Stimulated activated CD4-positive, alpha-beta T cell treated with anti-CD3 and anti-CD28 coated beads, TNF-alpha, amount 100 ng/mL, for 4 hours (primary cell): ENCODE measurements at places on chromosomes 1 and 21.

DNA sequence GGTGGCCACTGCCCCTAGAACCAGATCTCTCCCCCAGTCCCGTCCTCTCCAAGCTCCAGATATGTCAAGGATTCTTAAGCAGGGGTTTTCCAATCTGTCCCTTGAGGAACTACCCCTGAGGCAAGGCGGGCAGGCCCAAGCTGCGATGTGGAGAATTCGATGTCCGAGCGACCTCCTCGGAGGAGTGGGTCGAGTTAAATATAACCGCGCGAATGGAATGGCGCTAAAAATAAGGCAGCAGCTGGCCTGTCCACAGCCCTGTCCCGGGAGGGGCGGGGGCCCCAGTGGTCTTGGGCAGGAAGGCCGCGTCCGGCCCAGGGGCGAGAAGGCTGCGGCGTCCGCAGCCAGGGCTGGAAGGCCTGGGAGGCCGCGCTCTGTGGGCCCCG lies 5.8 kb upstream of the FOXD3 start:
- DNase-seq: no peak

DNA sequence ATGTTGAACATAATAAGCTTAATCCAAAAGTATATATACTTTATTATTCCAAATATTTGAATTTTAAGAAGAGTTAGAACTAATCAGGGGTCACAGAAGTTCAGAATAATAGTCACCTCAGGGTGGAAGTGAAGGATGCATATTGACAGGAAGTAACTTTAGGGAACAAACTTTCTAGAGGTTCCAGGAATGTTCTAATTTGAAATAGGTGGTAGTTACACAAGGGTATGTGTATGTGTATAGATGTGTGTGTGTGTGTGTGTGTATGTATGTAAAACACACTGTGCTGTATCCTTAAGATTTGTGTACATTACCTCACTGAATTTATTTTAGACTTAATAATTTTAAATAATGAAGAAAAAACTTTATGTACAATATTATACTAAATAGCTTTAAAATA lies 110.4 kb downstream of the ACBD6 start:
- DNase-seq: no peak

DNA sequence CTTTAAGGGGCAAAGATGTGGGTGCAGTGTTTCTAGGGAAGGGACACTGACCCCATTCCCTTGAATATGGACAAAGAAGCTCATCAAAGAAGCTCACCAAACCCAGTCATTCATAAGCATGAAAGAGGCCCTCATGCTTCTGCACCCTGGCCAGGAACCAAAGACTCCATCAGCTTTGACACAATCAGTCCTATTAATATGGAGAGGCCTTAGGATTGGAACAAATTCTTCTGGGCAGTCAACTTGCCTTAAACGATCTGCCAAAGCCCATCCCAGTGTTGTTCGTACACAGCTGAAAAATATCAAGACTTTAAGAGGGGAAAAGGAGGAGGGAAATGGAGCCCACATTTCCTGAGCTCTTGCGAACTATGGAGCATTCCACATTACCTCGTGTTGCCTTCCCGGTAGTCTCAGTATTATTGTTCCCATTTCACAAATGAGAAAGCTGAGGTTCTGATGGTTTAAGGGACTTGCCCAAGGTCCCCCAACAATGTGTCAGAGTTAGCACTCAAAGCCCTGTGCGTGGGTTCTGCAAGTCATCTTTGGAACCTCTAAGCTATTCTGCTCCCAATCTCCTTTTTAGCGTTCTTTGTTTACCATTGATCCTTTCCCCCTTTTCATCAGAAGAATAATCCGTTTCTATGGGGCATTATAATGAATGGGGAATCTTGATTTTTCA lies 161.9 kb downstream of the ZBTB18 start:
- DNase-seq: no peak

DNA sequence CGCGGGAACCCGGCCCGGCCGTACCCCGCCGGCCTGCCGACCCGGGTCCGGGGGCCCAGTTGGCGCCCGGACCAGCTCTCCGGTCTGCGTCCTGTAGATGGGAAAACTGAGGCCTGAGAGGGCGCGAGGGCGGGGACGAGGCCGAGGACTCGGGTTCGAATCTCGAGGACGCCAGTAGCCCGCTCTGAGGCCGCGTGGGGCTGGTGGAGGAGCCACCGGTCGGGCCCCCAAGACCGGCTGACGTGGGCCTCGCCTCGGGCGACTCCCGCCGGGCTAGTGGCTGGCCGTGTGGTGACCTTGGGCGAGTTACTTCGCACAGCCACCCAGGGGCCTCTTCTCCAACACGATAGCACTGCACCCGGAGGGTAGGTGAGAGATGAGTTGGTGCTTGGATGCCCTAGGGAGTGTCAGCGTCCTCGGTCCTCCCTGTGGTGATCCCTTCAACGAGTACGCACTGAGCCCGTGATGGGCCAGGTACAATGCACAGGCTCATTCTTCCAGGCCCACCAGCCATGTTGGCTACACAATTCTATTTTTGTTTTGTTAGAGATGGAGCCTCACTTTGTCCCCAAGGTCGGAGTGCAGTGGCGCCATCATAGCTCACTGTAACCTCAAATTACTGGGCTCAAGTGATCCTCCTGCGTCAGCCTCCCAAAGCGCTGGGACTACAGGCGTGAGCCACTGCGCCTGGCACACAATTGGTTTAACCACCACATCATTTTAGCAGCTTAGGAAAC lies 404 bp upstream of the SCMH1 start:
- no peak for DNase-seq

DNA sequence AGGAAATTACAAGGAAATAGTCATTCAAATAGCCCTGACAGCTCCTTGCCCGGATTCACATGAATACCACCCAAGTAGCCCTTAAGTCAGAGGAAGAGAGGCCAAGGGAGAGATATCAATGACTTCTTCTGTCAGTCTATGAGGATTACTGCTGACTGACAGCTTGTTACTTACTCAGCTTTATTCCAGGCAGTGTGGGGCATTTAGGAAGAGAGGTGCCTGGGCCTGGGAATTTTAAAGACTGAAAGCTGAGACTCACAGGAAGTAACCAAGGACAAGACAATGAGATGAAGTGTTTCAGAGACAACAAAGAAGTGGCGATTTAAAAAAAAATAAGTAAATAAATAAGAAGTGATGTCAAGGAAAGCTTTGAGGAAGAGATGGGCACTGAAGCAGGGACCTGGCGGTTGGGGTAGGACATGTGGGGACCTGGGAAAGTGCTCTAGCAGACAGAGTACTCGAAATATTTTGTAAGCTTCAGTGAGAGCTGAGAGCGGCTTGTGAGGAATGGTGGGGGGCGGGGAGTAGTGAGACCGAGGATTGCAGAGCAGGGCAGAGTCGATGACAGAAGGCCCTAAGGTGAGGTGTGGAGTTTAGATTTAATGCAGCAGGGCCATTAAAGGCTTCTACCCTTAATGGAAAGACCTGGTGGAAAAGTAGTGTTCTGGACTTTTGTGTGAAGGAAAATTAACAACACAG lies 58.9 kb downstream of the ST3GAL3 start:
- no peak for DNase-seq

DNA sequence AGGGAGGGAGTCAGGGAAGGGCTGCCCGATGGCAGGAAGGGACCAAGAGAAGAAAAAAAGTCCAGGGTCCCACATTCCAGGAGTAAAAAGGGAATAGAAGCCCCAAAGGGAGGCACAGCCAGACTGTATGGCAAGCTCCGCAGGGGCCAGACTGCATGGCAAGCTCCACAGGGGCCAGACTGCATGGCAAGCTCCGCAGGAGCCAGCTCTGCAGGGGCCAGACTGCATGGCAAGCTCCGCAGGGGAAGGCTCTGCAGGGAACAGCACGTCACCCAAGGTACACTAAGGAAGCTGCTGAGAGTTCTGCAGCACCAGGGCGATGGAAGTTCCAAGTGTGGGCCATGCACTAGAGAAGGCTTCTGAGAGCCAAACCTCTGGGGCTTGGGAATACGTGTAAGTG lies 156.7 kb upstream of the ARHGEF16 start:
- no peak for DNase-seq

- no peak for DNase-seq
Measured at GRCh38 chr1:205770618-205771017, 4.7 kb downstream of the RAB29 start.

DNA sequence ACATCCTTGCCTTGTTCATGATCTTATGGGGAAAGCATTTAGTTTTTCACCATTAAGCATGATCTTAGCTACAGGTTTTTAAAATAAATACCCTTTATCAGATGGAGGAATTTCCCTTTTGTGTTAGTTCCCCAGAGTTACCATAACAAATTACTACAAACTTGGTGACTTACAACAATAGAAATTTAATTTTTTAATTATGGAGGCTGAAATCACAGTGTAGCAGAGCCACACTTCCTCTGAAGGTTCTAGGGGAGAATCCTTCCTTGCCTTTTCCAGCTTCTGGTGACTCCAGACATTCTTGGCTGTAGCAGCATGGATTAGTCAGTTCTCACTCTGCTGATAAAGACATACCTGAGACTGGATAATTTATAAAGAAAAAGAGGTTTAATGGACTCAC lies 18.5 kb downstream of the MIGA1 start:
- DNase-seq: no peak

- no peak for DNase-seq
Measured at GRCh38 chr1:228043281-228043848, 36.6 kb downstream of the WNT3A start.

DNA sequence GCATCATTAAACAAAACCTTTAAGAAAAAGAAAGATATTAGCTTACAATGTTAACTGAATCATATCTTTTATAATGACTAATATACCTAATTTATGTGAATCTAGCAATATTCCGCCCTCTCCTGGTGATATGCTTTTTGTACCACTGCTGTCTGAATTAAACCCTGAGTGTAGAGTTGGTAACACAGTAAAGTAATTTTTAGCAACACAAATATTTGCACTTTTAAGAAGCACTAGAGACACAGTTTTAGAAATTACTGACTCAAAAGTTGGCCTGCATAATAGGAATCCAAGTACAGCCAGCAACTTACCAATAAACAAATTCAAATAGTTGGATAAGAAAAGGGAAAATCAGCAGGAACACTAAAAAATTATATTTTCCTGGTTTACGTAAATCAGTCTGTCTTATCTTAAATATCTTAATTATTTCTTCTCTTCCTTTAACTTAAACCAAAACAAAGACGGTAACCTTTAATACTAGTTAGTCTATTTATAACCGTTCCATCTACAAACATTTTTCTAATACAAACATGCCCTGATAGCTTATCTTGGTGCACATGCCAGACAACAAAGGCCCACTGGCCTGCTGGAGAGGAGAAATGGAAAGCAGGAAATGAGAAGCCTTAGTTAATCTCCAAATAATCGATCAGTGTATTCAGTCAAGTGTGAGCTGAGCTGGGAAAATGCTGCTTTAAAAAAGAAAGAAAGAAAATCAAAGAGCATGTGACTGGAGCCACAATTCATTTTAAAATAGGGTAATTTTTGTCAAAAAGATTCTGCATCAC lies 246.0 kb downstream of the RERE start:
- no peak for DNase-seq

DNA sequence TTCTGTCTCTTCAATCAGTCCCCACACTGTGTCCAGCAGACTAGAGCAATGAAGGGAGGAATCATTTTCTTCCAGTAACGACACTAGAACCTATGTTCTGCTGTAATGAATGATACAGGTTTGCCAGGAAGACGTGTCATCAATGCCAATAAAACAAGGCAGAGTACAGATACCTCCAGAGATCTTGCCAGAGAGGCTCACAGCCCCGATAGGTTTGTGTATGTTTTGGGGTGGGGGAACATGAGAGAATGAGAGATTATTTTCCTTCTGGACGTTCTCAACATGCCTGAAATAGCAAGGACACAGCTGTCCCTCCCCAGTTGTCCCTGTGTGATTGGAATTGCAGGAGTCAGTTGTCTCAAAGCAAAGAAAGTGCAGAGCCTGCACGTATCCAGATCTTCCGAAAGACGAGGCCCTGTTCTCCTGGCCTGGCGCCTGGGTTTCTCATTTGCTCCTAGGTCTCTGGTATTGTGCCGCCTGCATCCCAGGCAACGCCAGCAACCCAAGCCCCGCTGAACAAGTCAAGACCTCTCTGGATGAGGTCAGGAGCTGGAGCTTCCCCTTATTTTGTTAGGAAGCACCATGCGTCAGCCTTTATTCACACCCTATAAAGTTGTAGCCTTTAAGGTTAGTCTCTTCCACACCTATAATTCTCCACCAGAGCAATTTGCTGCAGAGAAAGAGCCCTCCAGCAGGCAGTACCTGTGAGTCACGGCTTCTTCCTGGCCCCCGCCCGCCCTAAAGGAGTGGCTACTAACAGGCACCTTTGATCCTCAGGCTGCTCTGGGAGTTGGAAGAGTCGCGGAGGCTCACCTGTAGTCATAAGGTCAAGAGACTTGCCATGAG lies 130.5 kb downstream of the TOMM20 start:
- no peak for DNase-seq

GRCh38 chr1:208888376-208888775 lies 644.2 kb upstream of the PLXNA2 start:
- no peak for DNase-seq

DNA sequence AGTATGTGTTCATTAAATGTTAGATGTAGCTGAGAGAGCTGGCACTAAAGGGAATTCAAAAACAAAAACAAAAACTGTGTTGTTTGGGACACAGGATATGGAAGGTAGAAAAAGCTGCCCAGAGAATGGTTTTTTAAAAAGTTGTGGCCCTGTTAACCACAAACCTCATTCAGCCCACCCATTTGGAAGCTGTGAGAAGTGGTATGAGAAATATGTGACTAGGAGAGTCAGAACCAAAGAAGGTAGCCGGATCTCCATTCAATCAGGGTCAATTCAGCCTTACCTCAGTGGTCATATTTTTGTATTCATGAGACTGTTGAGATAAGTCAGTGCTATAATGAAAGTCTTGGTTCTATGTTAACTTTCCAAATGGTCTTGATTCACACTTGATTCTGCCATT lies 29.8 kb upstream of the CACYBP start:
- no peak for DNase-seq
